ENCODE measurements at places on chromosomes 1 and 21.

GRCh38 chr1:30462826-30463425, 260.5 kb downstream of the MATN1 start:
- no peak for DNase-seq

DNA sequence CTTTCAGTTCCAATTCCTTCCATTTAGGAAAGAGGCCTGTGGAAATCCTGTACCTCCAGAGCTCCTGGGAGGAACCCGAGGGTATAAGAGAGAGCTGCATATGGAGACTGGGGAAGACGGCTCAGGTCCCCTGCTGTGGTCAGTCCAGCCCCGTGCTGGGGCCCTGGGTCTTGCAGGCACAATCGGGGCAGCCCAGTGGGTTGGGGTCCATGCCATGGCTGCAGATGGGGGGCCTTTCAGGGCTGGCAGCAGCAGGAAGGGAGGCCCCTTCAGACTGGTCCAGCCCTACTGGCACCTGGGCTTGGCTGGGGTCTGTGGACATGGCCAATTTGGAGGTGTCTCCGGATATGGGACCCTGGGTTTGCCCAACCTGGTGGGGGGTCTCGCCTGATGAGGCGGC, 18.2 kb downstream of the HTR6 start:
- DNase-seq, result no peak

- no peak for DNase-seq
Measured at GRCh38 chr1:81477710-81478109, 323.0 kb upstream of the ADGRL2 start.

GRCh38 chr1:169047074-169047473, 59.4 kb upstream of the ATP1B1 start:
- DNase-seq, result no peak

- no peak for DNase-seq
Measured at GRCh38 chr1:240005997-240006650, 85.6 kb upstream of the FMN2 start.

GRCh38 chr1:22153660-22154437, 11.0 kb upstream of the WNT4 start:
- no peak for DNase-seq

GRCh38 chr21:15031790-15032357, 32.9 kb downstream of the NRIP1 start:
- no peak for DNase-seq

- no peak for DNase-seq
Measured at GRCh38 chr1:55777545-55777944, 562.4 kb upstream of the USP24 start.

DNA sequence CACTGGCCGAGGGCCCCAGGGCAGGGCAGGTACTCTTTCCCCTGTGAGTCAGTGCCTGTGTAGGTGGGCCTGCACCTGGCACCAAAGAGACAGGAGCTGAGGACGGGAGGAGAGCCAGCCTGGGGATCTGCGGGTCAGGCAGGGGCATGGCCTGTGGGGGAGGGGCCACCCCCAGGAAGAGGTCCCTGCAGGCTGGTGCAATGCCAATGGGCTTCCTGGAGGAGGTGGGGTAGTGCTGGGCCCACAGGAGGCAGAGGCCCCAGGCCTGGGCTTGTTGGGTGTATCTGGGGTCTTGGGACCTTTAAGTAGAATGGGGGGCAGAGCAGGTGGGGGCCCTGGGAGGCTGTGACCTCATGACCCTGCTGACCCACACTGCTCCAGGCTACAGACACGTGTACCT, 23.2 kb downstream of the PLCH2 start:
- DNase-seq, result no peak

- DNase-seq, result no peak
Measured at GRCh38 chr1:89199525-89200031, 836 bp upstream of the GBP4 start.

DNA sequence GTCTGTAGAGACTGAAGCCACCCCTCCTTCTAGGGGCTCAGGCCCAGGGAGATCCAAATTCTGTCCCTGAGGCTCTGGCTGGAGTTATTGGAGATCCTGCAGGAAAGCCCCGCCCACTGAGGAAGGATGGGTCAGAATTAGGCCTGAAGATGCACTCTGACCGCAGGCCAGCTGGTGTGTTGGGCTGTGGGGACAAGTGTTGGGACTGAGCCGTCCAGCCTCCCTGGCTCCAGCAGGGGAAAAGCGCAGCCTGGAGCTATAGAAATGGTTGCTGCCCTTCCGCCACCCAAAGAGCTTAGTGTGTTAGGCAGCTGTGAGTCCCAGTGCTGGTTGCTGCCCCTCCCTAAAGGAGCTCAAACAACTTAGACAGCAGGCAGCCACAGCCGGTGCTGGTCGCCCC, 33.0 kb upstream of the PRRX1 start:
- DNase-seq, result no peak

All from nucleus accumbens (tissue), 56 donors.